Fibroblast of lung (primary cell): ENCODE measurements at places on chromosomes 11 and 22. TPM values are rescaled to one million over a fixed set of nuclear protein-coding genes. Genes with fewer than 3 reads are reported as not detected.

DNA sequence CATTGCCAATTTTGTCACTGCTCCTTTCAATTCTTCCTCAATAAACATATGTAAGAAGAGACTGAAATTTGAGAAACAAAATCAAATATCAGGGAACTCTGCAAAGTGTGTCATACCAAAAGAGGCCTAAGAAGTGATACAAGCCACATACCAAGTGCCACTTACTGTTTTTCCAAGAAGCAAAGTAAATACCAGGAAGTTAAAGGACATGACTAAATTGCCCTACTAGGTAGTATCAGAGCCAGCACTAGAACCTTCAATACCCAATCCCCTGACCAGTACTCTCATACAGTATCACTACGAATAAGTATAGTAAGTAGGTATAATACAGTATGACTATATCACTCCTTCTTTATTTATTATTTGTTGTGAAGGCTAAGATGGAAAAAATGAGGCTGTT, 13.6 kb downstream of the MAML2 start:
- H3K36me3 ChIP-seq, result no peaks in the 10 kb centered on the region
- no peak overlapping the region for H3K27ac ChIP-seq
- peak; percentile 32 for DNase-seq
- H3K4me1 ChIP-seq, result peaks cover 21% of the 10 kb centered on the region
- H3K4me3 ChIP-seq, result no peak overlapping the region
- H3K27me3 ChIP-seq, result no peaks in the 10 kb centered on the region

DNA sequence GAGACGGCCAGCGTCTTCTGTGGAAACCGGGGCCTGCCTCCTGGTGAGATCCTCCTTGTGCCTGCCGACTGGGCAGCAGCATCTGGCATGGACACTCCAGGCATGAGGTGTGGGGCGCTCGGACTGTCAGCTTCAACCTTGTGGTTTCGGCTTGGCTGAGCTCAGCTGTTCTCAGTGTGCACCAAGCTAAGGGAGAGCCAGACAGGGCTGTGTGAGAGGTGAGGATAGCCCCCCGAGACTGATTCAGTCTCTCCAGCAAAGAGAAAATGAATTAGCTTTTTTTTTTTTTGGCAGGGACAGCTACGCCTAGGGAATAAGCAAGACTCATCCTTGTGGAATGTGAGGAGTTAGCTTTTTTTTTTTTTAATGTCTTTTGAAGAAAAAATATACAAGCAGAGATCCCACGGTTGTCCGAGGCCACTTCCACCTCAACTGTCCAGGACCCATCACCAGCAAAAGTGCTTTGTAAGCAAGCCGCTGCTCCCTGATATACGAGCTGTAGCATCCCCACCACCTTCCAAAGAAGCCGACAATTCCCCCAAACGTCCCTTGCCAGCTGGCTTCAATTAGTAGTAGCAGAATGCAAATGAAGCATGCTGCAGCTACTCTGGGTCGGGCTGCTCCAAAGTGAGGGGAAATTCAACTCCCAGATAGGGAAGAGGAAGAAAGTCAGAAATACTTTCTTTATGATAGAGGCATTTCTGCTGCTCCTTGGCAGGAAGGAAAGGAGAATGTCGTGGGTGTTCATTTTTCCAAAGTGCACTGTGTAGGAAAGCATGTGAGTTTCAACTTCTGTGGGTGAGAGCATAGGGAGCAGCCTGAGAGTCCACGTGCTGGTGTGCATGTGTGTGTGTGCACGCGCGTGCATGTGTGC, 9.7 kb upstream of the THY1 start:
- H3K4me1 ChIP-seq, result peaks cover 21% of the 10 kb centered on the region
- H3K4me3 ChIP-seq, result peak overlapping the region; percentile 4
- peaks cover 6% of the 10 kb centered on the region for H3K27me3 ChIP-seq
- peak overlapping the region; percentile 63 for H3K27ac ChIP-seq
- H3K36me3 ChIP-seq, result no peaks in the 10 kb centered on the region

GRCh38 chr11:66887526-66887925, 30.7 kb downstream of the LRFN4 start:
- peaks cover 16% of the 10 kb centered on the region for H3K4me1 ChIP-seq
- no peak overlapping the region for H3K27ac ChIP-seq
- H3K4me3 ChIP-seq, result no peak overlapping the region
- DNase-seq, result peak; percentile 25

DNA sequence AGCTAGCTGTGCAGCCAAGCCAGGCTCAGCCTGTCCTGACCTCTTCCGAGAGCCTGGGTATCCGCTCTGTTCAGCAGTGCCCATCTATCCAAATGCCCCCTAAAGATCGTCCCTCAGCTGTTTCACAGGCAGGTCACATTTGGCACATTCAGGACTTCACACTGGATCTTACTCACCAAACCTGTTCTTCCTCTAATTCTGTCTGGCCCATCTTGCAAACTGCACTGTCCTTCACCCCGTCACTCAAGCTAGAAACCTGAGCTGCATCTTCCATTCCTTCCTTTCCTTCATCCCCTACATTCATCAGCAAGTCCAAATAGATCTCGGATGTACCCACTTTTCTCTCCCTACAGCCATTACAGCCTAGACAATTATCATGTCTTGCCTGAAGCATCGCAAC, 60.7 kb upstream of the CSNK2A3 start:
- no peak for DNase-seq
- H3K36me3 ChIP-seq, result no peaks in the 10 kb centered on the region
- no peaks in the 10 kb centered on the region for H3K27me3 ChIP-seq
- H3K4me3 ChIP-seq, result no peak overlapping the region
- H3K27ac ChIP-seq, result no peak overlapping the region
- H3K4me1 ChIP-seq, result peaks cover 4% of the 10 kb centered on the region

DNA sequence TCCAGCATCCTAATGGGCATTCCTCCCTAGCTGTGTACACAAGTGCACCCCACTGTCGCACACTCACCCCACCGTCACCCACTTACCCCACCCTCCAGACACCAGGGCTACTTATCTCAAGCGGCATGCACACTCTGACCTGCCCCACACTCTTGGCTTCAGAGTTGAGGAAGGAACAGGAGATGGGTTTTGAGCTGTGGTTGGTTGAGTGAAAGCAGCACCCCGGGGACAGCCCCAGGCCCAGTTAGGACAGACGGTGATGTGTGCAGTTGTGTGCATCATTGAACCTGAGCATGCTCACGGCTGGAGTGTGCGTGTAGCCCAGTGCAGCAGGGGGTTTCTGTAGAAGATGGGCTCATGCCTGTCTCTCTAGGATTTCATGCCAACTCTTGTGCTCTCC, 32.5 kb downstream of the AHNAK start:
- no peak overlapping the region for H3K4me3 ChIP-seq
- H3K27ac ChIP-seq, result no peak overlapping the region
- peaks cover 26% of the 10 kb centered on the region for H3K36me3 ChIP-seq
- no peaks in the 10 kb centered on the region for H3K27me3 ChIP-seq
- no peaks in the 10 kb centered on the region for H3K4me1 ChIP-seq
- no peak for DNase-seq

DNA sequence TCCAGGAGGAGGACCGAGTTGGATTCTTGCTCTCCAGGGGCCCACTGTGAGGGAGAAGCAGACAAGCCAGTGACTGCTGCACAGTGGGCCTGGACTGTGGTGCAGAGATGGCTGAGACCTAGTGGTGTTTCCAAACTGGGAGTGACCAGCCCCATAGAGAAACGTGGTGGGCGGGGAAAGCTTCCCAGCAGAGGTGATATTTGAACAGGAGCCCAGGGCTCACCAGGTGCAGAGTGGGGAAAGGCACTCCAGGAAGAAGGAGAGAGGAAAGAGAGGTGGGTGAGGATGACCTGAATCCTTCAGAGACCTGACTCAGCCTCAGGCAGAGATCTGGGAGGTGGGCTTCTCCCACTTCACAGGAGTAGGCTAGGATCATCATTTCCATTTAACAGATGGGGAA, 52.1 kb upstream of the RASD2 start:
- no peaks in the 10 kb centered on the region for H3K4me1 ChIP-seq
- H3K27ac ChIP-seq, result no peak overlapping the region
- no peak overlapping the region for H3K4me3 ChIP-seq
- H3K36me3 ChIP-seq, result no peaks in the 10 kb centered on the region
- no peak for DNase-seq
- H3K27me3 ChIP-seq, result peaks cover 3% of the 10 kb centered on the region

DNA sequence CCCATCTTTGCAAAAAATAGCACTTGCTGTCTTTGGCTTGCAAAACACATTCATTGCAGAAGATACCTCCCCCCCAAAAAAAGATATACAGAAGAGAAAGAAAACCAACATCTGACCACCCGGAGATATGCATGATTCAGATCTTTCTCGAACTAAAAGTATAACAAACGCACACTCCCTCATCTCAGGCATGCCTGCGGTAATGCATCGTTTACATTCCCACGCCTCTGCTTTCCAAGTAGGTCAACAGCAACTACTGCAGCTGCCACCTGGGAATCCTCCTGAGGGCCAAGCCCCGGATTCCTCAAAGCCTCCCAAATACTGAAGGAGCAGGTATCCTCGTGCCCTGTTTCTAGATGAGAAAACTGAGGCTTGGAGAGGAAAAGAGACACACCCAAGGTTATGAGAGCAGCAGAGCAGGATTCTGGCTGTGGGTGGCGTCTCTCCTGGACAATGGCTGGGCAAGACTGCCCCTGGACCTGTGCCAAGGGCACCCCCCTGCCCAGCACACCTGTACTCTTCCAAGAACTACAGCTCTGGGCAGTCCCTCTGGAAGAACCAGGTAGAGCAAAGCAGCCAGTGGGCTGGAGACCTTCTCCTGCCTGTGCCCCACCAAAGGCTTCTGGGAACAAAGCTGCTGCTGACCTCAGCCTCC, 38.1 kb downstream of the NUP50 start:
- H3K4me1 ChIP-seq, result peaks cover 12% of the 10 kb centered on the region
- peak; percentile 99 for DNase-seq
- H3K36me3 ChIP-seq, result peaks cover 9% of the 10 kb centered on the region
- H3K27me3 ChIP-seq, result no peaks in the 10 kb centered on the region
- no peak overlapping the region for H3K27ac ChIP-seq
- H3K4me3 ChIP-seq, result no peak overlapping the region

GRCh38 chr11:69486773-69487291, 5.4 kb downstream of the LINC01488 start:
- H3K27ac ChIP-seq, result no peak overlapping the region
- no peak for DNase-seq
- no peaks in the 10 kb centered on the region for H3K36me3 ChIP-seq
- no peaks in the 10 kb centered on the region for H3K27me3 ChIP-seq
- H3K4me1 ChIP-seq, result no peaks in the 10 kb centered on the region

DNA sequence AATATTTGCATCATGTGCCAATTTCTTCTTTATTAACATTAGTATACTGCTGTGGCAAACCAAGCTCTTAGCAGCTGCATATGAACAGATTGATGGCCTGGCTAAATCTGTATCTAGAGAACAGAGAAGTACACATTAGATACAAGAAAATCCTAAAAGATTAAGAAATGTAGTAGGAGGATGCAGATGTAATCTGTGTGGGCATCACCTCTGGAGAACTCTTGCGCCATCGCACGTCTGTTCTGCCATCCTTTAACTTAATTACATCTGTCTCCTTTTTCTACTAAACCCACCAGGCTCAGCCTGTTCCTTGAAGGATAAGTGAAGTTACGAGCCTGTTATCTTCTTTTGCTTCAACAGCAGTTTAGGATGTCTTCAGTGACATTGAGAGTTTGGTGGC, 196.4 kb upstream of the PITPNB start:
- peaks cover 26% of the 10 kb centered on the region for H3K4me1 ChIP-seq
- no peak overlapping the region for H3K4me3 ChIP-seq
- H3K27ac ChIP-seq, result no peak overlapping the region
- no peak for DNase-seq
- no peaks in the 10 kb centered on the region for H3K27me3 ChIP-seq
- no peaks in the 10 kb centered on the region for H3K36me3 ChIP-seq

GRCh38 chr11:48207881-48208280, 8.7 kb upstream of the OR4B1 start:
- no peak overlapping the region for H3K27ac ChIP-seq
- no peak for DNase-seq
- no peak overlapping the region for H3K4me3 ChIP-seq
- H3K4me1 ChIP-seq, result no peaks in the 10 kb centered on the region
- no peaks in the 10 kb centered on the region for H3K27me3 ChIP-seq
- no peaks in the 10 kb centered on the region for H3K36me3 ChIP-seq

DNA sequence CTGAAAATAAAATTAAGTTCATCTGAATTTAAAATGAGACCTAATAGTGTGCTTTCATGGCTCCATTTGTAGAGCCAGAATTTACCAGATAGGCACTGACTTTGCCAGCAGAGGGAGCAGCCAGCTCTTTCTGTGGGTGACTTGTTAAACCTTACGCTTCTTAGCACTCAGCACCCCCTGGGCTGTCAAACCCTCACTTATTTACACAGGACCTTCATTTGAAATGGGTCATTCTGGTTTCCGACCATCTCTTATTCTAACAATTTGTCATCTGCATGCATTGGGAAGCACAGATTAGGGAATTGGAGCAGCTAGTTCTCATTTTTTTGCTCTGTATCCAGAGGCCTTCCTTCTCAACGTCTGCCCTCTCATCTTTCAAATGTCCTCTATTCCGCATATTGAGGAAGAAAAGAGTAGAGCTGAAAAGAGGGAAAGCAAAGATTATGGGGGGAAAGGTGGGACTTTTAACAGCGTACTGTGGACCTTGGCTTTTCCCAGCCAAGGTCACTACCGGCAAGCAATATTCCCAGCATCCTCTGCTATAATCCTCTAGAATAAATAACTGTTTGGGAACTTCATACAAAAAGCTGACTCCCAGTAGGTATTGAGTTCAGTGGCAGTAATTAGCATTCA, 3.1 kb downstream of the ASRGL1 start:
- DNase-seq, result peak; percentile 36
- no peaks in the 10 kb centered on the region for H3K36me3 ChIP-seq
- H3K27ac ChIP-seq, result no peak overlapping the region
- peaks cover 6% of the 10 kb centered on the region for H3K27me3 ChIP-seq

DNA sequence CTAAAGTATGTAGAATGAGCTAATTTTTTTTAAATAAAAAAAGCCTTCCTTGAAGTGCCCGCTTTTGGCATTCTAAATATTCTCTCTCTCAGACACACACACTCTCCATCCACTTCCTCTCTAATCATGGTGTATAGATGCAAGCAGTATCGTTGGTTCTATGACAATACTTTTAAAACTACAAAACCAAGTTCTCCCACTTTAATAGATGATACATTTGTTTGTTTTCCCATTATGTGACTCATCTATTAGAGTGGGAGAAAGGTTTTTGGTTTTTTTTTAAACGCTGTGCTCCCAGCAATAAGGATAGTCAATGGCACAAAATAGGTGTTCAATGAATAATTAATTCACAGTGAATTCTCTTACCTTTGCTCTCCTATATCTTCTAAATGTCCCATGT, 44.6 kb downstream of the FZD4 start:
- no peak overlapping the region for H3K27ac ChIP-seq
- no peaks in the 10 kb centered on the region for H3K36me3 ChIP-seq
- no peak overlapping the region for H3K4me3 ChIP-seq
- H3K27me3 ChIP-seq, result no peaks in the 10 kb centered on the region

- no peaks in the 10 kb centered on the region for H3K27me3 ChIP-seq
Observed at GRCh38 chr11:18383388-18384156, 10.8 kb upstream of the LDHA start.

CCDC86 gene
- 7.2 and 7.4 TPM in 2 replicates for total RNA-seq

OR56A1 gene
- not detected in 2 replicates for total RNA-seq

COA4 gene
- 64.7 TPM in 2 replicates for total RNA-seq

CD3D gene
- total RNA-seq, result not detected in 2 replicates

TRIM48 gene
- total RNA-seq, result not detected in 2 replicates

RFPL2 gene
- not detected in 2 replicates for total RNA-seq

P2RX6 gene
- 4.6 and 17.8 TPM in 2 replicates for total RNA-seq

C11orf91 gene
- not detected in 2 replicates for total RNA-seq

SMTNL1 gene
- not detected in 2 replicates for total RNA-seq

SYT13 gene
- total RNA-seq, result not detected in 2 replicates
